Ovary (tissue), 10 donors: ENCODE measurements at places on chromosomes 16 and 17. TPM values are rescaled to one million over a fixed set of nuclear protein-coding genes. Genes with fewer than 3 reads are reported as not detected.

DNA sequence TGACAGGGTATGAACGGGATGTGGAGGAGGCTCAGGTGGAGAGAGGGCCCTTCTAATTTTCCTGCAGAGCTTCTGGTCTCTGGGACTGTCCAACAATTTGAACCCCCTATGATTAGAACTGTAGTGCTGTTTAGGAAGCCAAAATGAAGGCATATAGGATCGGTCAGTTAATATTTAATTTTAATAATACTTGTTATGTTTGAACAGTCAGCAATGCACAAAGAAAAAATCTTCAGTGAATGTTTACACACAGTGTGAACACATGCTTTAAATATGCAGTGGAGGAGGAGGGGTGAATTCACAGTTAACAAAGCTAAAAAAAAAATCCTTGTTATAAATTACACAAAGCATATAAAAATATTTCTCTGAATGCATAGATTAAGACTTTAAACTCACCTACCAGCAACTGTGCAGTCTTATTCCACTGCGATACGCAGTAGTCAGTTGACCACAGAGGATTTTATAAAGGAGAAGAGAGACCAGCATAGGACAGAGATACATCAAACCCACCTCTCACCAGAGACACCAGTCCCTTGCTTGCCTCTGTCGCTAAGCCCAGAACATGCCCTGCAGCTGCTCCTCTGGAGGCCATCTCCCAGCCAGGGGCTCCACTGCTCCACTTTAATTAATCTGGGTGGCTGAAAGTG is 14.6 kb downstream of the ANKRD40 start:
- H3K4me3 ChIP-seq = no peak overlapping the region
- no peak overlapping the region for H3K27ac ChIP-seq
- no peaks in the 10 kb centered on the region for H3K36me3 ChIP-seq
- no peak for DNase-seq

- H3K27ac ChIP-seq = no peak overlapping the region
- H3K36me3 ChIP-seq = no peaks in the 10 kb centered on the region
- no peak for DNase-seq
- no peaks in the 10 kb centered on the region for H3K27me3 ChIP-seq
- no peak overlapping the region for H3K4me3 ChIP-seq
- H3K4me1 ChIP-seq = no peaks in the 10 kb centered on the region
Observed at GRCh38 chr16:57510016-57510871, 24.0 kb upstream of the DOK4 start.

- H3K27me3 ChIP-seq = no peaks in the 10 kb centered on the region
- no peaks in the 10 kb centered on the region for H3K36me3 ChIP-seq
Observed at GRCh38 chr17:66300956-66301355, 1.5 kb upstream of the PRKCA start.

DNA sequence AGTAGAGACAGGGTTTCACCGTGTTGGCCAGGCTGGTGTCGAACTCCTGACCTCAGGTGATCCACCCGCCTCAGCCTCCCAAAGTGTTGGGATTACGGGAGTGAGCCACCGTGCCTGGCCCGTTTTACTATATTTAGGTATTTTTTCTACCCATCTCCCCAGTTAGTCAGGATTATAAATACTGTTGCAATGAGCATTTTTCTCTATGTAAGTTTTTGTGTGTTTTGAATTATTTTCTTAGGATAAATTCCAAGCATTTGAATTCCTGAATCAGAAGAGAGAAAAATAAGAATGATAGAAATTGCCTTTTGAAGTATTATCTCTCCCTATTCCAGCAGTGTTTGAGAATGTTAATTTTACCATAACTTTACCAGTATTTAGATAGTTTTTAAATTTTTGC is 36.6 kb downstream of the KIAA0513 start:
- H3K27me3 ChIP-seq = no peaks in the 10 kb centered on the region
- no peak overlapping the region for H3K27ac ChIP-seq
- H3K4me1 ChIP-seq = no peaks in the 10 kb centered on the region
- no peak overlapping the region for H3K4me3 ChIP-seq
- H3K36me3 ChIP-seq = no peaks in the 10 kb centered on the region

DNA sequence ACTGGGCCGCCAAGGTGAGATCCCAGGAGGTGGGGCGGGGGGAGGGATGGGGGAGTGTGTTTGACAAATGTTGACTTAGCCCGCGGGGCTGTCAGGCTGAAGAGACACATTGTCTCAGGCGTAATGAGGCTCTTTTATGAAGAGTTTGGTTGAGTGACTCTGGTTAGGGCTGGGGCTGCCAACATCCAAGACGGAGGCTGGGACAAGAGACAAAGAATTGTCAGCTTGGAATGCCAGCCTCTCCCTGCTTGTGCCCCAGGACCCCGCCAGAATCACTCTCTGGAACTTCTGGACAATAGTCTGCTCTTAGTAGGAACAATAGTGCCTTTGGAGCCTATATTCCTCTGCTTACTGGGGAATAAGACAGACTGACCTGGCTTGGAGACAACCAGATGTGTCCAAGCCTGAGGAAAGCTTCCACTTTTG is 24.0 kb downstream of the PCTP start:
- no peak overlapping the region for H3K4me3 ChIP-seq
- H3K27ac ChIP-seq = no peak overlapping the region
- no peaks in the 10 kb centered on the region for H3K27me3 ChIP-seq
- no peak for DNase-seq

- H3K27ac ChIP-seq = no peak overlapping the region
- peak; percentile 42 for DNase-seq
- no peaks in the 10 kb centered on the region for H3K36me3 ChIP-seq
- no peak overlapping the region for H3K4me3 ChIP-seq
- no peaks in the 10 kb centered on the region for H3K27me3 ChIP-seq
- peaks cover 24% of the 10 kb centered on the region for H3K4me1 ChIP-seq
Observed at GRCh38 chr17:77356109-77356689, 215.4 kb downstream of the SEC14L1 start.

- DNase-seq = peak; percentile 72
- peaks cover 2% of the 10 kb centered on the region for H3K4me1 ChIP-seq
- no peaks in the 10 kb centered on the region for H3K36me3 ChIP-seq
- no peaks in the 10 kb centered on the region for H3K27me3 ChIP-seq
- no peak overlapping the region for H3K27ac ChIP-seq
- H3K4me3 ChIP-seq = no peak overlapping the region
Observed at GRCh38 chr16:2296661-2297505, 29.0 kb upstream of the RNPS1 start.

- DNase-seq = no peak
- no peaks in the 10 kb centered on the region for H3K36me3 ChIP-seq
- H3K27me3 ChIP-seq = no peaks in the 10 kb centered on the region
- H3K4me3 ChIP-seq = no peak overlapping the region
- no peak overlapping the region for H3K27ac ChIP-seq
- H3K4me1 ChIP-seq = no peaks in the 10 kb centered on the region
Observed at GRCh38 chr17:49437696-49438435, 23.2 kb upstream of the PHB1 start.

- no peaks in the 10 kb centered on the region for H3K4me1 ChIP-seq
- H3K27ac ChIP-seq = no peak overlapping the region
- H3K27me3 ChIP-seq = no peaks in the 10 kb centered on the region
- no peaks in the 10 kb centered on the region for H3K36me3 ChIP-seq
Observed at GRCh38 chr17:60989846-60990245, 312.2 kb downstream of the BCAS3 start.

- no peaks in the 10 kb centered on the region for H3K36me3 ChIP-seq
- H3K27ac ChIP-seq = no peak overlapping the region
- H3K4me3 ChIP-seq = no peak overlapping the region
- DNase-seq = peak; percentile 19
- no peaks in the 10 kb centered on the region for H3K27me3 ChIP-seq
Observed at GRCh38 chr17:44927696-44928095, 12.4 kb upstream of the GFAP start.

- no peak overlapping the region for H3K4me3 ChIP-seq
- no peaks in the 10 kb centered on the region for H3K36me3 ChIP-seq
- DNase-seq = no peak
- no peaks in the 10 kb centered on the region for H3K27me3 ChIP-seq
Observed at GRCh38 chr17:55642741-55643140, 79.9 kb downstream of the TMEM100 start.

- no peak overlapping the region for H3K27ac ChIP-seq
- peaks cover 4% of the 10 kb centered on the region for H3K4me1 ChIP-seq
- no peaks in the 10 kb centered on the region for H3K36me3 ChIP-seq
- DNase-seq = no peak
- no peak overlapping the region for H3K4me3 ChIP-seq
Observed at GRCh38 chr17:31130286-31131224, 35.8 kb downstream of the NF1 start.

- DNase-seq = no peak
- H3K4me1 ChIP-seq = no peaks in the 10 kb centered on the region
- H3K4me3 ChIP-seq = no peak overlapping the region
- H3K36me3 ChIP-seq = no peaks in the 10 kb centered on the region
- H3K27ac ChIP-seq = no peak overlapping the region
Observed at GRCh38 chr16:10907757-10908045, 30.7 kb downstream of the CIITA start.

GRCh38 chr17:30376621-30377452 is 1.9 kb upstream of the CPD start:
- no peak overlapping the region for H3K4me3 ChIP-seq
- peak; percentile 36 for DNase-seq
- H3K27me3 ChIP-seq = no peaks in the 10 kb centered on the region
- no peak overlapping the region for H3K27ac ChIP-seq
- peaks cover 4% of the 10 kb centered on the region for H3K4me1 ChIP-seq
- H3K36me3 ChIP-seq = no peaks in the 10 kb centered on the region

GRCh38 chr16:85307552-85308364 is 195.5 kb upstream of the CIBAR2 start:
- no peak for DNase-seq
- H3K36me3 ChIP-seq = no peaks in the 10 kb centered on the region
- no peak overlapping the region for H3K4me3 ChIP-seq
- H3K27ac ChIP-seq = no peak overlapping the region

DNA sequence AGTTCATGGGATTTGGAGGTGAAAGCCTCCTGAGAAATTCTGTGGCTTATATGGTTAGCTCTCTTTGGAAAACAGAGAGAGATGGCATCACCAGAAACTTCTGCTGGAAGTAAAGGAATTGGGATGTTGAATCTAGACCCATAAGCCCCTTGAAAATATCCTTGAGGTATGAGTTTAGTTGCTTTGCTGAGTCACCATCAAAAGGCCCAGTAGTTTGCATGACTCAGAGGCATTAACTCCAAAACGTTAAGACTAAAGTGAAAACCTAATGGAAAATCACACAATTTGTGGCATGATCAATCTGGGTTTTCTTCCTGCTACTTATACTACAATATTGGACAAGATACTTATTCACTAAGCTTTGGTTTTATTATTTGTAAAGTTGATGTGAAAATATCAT is 349.2 kb upstream of the SALL1 start:
- H3K27me3 ChIP-seq = no peaks in the 10 kb centered on the region
- no peak overlapping the region for H3K27ac ChIP-seq
- H3K4me3 ChIP-seq = no peak overlapping the region
- no peak for DNase-seq

DNA sequence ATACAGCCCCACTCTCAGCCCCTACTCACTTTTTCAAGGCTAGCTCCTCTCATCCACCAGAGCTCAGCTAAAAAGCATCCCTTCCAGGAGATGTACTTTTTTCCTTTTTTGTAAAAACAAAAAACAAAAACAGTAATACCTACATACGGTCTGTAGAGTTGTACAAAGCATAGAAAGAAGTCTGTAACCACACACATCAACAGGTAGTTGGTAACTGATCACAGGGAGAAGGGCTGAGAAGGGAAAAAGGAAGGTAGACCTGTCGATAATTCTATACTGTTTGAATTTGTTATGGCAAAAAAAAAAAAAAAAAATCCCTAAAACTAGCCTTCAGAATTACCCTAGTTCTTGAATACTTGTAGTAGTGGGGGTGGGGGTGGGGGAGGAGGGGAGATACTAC is 874 bp downstream of the SLC25A19 start:
- no peaks in the 10 kb centered on the region for H3K4me1 ChIP-seq
- no peak overlapping the region for H3K27ac ChIP-seq
- H3K36me3 ChIP-seq = no peaks in the 10 kb centered on the region
- peak overlapping the region; percentile 66 for H3K4me3 ChIP-seq
- no peaks in the 10 kb centered on the region for H3K27me3 ChIP-seq
- DNase-seq = no peak

GRCh38 chr17:63826468-63827001 is 696 bp upstream of the PSMC5 start:
- peaks cover 3% of the 10 kb centered on the region for H3K4me1 ChIP-seq
- no peaks in the 10 kb centered on the region for H3K27me3 ChIP-seq
- no peak for DNase-seq
- H3K27ac ChIP-seq = peak overlapping the region; percentile 75
- H3K4me3 ChIP-seq = peak overlapping the region; percentile 66
- no peaks in the 10 kb centered on the region for H3K36me3 ChIP-seq

GRCh38 chr17:2687074-2687418 is 24.5 kb downstream of the CLUH start:
- H3K36me3 ChIP-seq = no peaks in the 10 kb centered on the region
- no peaks in the 10 kb centered on the region for H3K4me1 ChIP-seq
- no peak for DNase-seq

DNA sequence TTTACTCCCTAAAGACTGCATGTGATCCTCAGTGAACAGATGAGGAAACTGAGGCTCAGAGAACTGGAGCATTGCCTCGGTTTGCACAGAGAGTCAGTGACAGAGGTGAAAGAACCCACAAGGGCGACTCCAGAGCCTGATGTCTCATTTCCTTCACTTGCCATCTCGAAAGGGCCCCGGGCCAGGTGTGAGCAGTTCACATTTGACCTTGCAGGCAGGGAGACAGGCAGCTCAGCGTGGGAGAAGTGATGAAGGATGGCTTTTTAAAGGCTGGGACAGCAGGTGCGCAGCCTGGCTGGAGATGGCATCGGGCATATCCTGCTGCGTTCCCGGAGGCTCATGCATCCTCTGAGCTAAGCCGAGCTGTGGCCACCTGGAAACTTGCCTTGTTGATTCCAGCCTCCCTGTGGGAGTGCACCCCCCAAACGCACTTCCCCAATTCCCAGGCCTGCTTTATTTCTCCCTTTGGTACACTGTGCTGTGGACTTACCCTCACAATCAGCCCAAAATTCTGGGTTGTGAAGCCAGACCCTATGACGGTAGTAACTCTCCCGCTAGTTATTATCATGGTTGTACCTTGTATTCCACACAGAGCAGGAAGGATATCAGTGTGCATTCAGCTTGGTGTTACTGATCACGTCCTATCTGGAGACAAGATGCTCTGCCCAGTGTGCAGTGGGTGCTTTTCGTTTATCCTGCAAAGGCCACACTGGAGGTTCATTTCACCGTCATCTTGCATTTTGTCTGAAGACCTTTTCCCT is 753.2 kb upstream of the EEF2KMT start:
- no peak overlapping the region for H3K4me3 ChIP-seq
- no peaks in the 10 kb centered on the region for H3K4me1 ChIP-seq
- H3K27ac ChIP-seq = no peak overlapping the region
- no peak for DNase-seq
- no peaks in the 10 kb centered on the region for H3K27me3 ChIP-seq

- no peak overlapping the region for H3K27ac ChIP-seq
- no peaks in the 10 kb centered on the region for H3K36me3 ChIP-seq
- H3K4me1 ChIP-seq = peaks cover 11% of the 10 kb centered on the region
- no peaks in the 10 kb centered on the region for H3K27me3 ChIP-seq
- DNase-seq = no peak
- H3K4me3 ChIP-seq = no peak overlapping the region
Observed at GRCh38 chr17:21282231-21282630, 2.3 kb upstream of the MAP2K3 start.

The AANAT gene
- total RNA-seq = not detected

The SEC14L1 gene
- 36.8 TPM for total RNA-seq

The MTSS2 gene
- 36.5 TPM for total RNA-seq

The TNFRSF17 gene
- total RNA-seq = 0.20 TPM

The EXOC3L1 gene
- 18.3 TPM for total RNA-seq

The TMEM220 gene
- total RNA-seq = 9.8 TPM

The DBNDD1 gene
- total RNA-seq = 1.3 TPM
